ENCODE measurements at places on chromosomes 4 and X. TPM values are rescaled to one million over a fixed set of nuclear protein-coding genes. Genes with fewer than 3 reads are reported as not detected.

SCD5 gene
- total RNA-seq: 16.7 TPM

RGS12 gene
- 19.5 TPM for total RNA-seq

GRCh38 chrX:144335402-144335801 is 451.5 kb downstream of the UBE2NL start:
- DNase-seq: no peak

DNA sequence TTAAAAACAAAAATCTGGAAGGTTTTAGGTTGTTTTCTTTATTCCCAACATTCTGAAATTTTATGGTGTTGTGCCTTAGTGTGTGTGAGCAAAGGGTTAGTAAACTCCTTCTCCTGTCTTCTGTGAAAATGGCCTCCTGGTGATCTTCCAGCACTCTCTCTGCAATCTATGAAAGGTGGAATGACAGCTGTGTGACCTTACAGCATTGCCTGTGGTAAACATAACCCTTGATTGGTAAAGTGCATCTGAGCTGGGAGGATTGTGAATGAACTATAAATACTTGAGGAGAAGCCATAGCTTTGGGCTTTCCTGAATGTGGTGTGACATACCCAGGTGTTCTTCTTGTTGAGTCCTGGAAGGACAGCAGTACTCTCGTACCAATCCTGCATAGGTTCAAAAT is 10.0 kb downstream of the ART3 start:
- DNase-seq: no peak
